ENCODE measurements at places on chromosomes 3 and 15.
A peak's percentile ranks its signal among the peaks of the same experiment; 100 is the strongest.

- DNase-seq, result no peak
Observed at GRCh38 chr3:133525435-133525834, 48.1 kb upstream of the CDV3 start.

DNA sequence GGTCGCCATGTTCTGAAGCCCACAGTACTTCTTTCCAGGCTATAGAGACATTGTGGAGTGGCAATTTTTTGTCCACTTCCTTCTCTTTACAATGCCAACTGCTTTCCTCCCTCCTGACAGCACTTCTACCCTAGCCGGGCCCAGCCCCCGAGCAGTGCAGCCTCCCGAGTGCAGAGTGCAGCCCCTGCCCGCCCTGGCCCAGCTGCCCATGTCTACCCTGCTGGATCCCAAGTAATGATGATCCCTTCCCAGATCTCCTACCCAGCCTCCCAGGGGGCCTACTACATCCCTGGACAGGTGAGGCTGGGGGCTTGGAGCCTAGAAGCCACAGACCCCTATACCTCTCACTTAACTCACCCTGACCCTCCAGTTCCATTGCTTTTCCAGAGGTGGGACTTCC is 2.8 kb downstream of the EIF4G1 start:
- no peak for DNase-seq

- DNase-seq, result no peak
Observed at GRCh38 chr15:82649226-82649999, 2.2 kb upstream of the CPEB1 start.

- DNase-seq, result no peak
Observed at GRCh38 chr3:130299531-130299930, 45.9 kb upstream of the COL6A5 start.

DNA sequence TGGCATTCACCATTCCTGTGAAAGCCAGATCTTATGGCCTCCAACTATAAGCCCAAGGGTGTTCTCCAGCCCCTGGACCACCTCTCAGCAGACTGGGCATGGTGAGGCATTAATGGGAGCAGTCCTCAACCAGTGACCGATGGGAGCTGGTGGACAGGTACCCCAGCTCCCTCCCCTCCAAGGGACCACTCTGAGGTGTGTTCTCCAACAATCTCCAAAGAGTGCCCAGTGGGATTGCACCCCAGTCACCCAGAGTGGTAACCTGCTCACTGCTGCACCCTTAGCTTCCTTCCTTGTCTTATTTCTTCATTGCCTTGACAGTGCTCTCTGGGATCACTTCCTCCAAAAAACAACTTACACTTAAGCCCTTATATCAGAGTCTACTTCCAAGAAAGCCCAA is 8.2 kb upstream of the ITGA11 start:
- no peak for DNase-seq

GRCh38 chr15:48675436-48675835 is 29.9 kb upstream of the FBN1 start:
- DNase-seq, result no peak

DNA sequence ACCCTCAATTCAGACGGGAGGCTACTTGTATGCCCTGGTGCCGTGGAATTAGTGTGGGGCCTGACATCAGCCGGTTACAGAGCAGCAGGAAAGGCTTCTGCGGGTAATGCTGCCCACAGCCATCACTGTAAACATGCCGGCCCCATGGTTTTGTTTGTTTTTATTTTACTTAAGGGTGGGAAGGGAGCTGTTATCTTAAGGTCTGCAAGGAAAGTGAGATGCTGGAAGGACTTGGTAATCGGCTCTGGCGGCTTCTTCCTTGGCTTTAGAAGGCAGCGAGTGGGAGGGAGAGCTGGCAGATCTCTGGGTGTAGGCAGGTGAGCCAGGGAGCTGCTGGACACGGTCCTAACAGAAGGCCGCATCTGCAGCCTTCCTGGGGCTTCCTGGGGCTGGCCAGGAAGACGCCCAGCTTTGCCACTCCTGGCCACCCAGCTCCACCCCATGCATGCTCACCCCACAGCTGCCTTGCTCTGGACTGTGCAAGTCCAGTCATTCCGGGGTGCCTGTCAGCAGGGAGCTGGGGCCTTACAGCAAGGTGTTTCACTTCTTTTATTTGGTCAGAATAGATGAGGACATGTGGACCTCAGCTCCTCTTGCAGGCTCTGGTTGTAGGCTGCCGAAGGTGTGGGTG is 54.1 kb upstream of the FURIN start:
- DNase-seq, result no peak

GRCh38 chr15:35626571-35627318 is 80.8 kb upstream of the DPH6 start:
- no peak for DNase-seq

- no peak for DNase-seq
Observed at GRCh38 chr15:66955871-66956585, 109.4 kb upstream of the SMAD3 start.

GRCh38 chr3:183298701-183299153 is 45.7 kb downstream of the B3GNT5 start:
- DNase-seq, result no peak

- DNase-seq, result no peak
Observed at GRCh38 chr3:99842826-99843589, 25.3 kb downstream of the CMSS1 start.

DNA sequence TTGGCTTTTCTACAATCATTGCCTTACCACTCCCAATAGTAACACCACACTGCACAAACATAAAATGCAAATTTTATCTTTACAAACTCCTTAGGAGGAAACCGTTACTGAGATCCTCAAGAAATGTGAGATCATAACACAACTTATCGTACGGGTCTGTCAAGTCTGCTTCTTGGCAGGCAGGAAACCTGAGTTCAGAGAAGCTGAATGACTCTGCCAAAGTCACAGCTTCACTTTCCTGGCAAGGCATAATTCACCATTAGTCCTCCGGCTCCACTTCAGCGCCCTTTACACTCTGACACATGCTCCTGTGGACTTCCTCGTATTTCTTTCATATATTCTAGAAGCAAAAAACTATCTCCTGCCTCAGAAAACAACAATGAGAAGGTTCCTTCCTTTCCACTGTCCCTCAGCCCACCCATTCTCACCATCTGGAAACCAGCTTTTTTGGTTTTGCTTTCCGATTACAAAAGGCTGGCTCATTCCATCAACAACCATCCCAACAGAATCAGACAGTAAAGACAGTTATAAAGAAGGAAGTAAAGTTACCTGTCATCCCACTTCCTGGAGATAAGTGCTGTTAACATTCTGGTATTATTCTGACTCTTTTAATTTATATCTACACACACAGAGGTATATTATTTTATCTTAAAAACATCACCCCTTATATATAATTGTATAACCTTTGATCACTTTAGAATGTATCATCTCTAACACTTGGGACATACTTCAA is 223.4 kb downstream of the STT3B start:
- no peak for DNase-seq

- DNase-seq, result no peak
Observed at GRCh38 chr15:81060907-81061306, 60.2 kb downstream of the TLNRD1 start.

DNA sequence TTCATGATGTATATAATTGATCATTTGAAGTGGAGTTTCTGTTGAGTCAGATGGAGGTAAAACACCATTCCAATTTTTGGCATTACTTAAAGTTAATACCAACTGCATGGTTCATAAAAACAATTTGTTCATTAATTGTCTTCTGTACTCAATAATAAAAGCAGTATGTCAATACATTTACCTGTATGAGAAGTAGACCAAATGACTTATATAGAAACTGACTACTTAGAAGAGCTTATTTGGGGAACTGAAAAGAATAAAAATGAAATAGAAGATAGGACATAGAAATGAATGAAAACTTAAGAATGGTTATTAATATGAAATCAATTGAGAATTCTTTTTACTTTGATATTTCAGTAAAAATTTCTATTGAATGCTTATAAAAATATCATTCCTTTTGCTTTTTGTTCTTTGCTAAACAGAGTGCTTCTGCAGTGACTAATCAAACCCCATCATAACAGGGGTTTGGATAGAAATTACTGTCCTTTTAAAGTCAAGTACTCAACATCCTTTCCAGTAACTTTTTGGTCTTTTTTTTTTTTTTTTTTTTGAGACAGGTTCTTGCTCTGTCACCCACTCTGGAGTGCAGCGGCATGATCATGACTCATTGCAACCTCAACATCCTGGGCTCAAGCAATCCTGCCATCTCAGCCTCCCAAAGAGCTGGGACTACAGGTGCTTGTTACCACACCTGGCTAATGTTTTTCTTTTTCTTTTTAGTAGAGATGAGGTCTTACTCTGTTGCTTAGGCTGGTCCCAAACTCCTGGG is 6.5 kb upstream of the CRYBG3 start:
- DNase-seq, result peak; percentile 31

DNA sequence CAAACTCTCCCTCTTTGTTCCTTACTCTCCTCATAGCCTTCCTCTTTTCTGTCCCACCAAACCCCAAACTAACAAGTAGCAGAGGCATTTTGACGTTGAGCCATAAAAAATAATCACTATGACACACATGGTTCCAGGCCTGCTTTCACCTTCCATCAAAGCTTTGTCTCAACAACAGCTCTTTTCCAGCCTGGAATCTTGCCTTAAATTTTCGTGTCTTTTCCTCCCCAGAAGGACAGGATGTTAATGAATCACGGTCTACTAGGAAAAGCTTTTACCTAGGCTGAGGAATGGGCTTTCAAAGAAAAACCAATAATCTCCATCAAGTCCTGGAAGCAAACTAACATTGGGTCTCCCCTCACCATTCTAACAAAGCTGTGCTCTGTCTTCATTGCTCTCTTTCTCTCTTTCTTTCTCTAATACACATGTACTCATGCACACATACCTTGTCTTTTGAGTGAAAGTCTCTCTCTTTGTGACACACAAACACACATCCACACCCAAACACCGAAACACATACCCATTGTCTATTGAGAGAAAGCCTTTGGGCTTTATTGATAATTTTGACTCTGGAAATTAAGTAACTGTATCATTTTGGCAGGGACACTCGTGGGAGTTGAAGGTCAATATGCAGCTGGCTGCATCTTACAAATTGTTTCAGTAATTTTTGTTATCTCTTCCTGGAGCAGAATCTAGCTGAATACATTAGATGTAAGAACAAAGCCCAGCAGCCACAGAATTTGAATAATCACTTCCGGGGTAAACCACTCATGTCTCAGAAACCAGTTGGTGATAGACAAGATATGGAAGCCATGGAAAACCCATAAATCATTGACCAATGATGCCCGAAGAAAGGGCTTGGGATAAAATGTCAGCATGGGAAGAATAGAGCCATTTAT is 107.4 kb upstream of the SLC4A7 start:
- no peak for DNase-seq

- DNase-seq, result peak; percentile 57
Observed at GRCh38 chr3:56980798-56981390, 79.6 kb upstream of the SPATA12 start.

DNA sequence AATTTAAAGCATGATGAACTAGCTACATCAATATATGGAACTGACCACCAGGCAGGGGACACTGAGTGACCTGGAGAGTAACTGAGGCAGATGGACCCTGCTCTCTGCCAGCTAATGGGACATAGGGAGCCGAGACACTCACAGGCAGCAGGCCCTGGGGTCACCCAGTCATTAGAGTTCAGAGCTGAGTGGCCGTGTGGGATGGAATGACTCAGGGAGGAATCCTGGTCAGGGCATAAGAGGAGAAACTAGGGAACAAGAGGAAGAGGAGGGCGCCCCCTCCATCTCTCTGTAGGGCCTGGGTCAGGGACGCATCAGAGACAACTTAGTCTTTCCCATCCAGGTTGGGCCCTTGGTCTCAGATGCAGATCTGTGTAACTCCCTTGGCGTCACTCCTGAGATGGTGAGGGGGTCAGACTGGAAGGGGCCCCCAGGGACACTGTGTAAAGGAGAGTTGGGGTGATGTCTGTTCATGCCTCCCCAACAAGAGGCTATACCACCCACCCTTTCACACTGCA is 39.8 kb downstream of the CCDC12 start:
- DNase-seq, result no peak

- no peak for DNase-seq
Observed at GRCh38 chr3:12316253-12316652, 27.4 kb downstream of the PPARG start.

GRCh38 chr15:56977232-56977631 is 58.8 kb downstream of the TCF12 start:
- DNase-seq, result no peak

GRCh38 chr15:94367726-94368535 is 136.6 kb downstream of the MCTP2 start:
- no peak for DNase-seq

DNA sequence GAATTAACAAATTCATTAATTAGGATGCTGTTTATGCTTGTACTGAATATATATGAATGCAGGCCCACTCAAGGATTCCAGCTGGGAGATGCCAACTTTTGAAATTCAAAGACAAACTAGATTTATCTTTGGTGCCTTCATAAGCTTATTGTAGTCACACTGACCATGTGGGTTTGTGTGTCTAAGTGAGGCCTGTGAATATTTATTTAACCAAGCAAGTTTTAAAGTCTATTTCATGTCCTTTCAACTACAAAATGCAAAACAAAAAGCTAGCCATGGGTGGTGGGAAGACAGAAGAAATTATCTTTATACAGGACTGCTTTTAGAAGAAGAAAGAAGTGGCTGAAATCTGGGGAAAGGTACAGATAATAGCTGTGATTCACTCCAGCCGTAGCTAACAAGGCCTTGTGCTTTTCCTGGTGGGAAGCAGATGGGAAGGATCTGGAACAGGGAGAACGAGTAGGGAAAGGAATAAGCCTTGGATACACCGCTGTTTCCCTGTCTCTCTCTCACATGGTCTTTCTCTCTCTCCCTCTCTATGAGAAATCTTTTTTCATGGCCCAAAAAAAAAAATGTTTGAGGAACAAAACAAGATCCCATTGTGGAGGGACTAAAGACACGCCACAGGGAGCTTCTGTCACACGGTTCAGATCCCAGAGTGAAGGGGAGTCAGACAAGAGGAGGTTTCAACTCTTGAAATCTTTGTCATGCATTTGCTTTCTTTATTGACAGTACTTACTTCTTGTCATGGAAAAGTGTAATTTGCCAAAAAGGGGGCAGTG is 225.5 kb downstream of the RORA start:
- DNase-seq, result no peak

DNA sequence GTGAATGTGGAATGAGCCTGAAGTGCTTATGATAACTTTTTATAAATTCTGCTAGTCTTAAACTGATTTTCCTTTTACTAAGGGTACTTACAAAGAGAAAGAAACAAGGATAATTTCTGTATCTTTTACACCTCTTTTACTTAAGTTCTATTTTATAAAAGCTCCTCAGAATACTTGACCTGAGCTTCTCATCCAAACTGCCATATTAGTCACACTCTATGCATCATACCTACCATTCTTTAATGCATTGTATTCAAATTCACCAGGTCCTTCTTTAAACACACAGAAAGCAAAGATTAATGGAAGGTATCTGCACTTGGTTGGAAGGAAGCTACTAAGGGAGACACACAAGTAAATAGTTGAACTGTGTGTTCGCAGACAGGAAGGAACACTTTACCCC is 1.6 kb upstream of the TOPAZ1 start:
- no peak for DNase-seq
